Stimulated activated CD8-positive, alpha-beta memory T cell treated with anti-CD3 and anti-CD28 coated beads, Interleukin-2, amount 100 ng/mL, for 1 hour (primary cell): ENCODE measurements at places on chromosomes 5 and 9.

DNA sequence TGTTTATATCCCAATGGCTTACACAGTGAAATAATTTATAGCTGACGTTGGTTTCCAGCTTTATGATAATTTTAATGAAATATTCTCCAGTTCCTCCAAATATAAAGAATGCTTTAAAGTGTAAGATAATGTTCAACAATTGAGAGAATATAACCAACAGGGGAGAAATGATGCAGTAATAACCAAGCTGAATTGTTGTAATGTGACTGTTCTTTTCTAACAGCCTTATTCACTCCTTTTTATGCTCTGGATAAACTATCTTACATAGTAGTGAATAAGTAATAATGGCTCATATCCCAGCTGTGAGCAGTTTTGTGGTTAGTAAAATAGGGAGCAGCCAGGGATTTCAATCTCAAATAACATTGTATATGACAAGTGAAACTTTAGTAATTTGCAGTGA lies 2348.7 kb upstream of the ACO1 start:
- DNase-seq, result no peak

- no peak for DNase-seq
Measured at GRCh38 chr9:80698725-80699410, 990.5 kb downstream of the TLE1 start.

GRCh38 chr9:76560481-76560922 lies 101.5 kb downstream of the GCNT1 start:
- DNase-seq, result no peak

- DNase-seq, result no peak
Measured at GRCh38 chr9:36471359-36471758, 71.3 kb upstream of the RNF38 start.

DNA sequence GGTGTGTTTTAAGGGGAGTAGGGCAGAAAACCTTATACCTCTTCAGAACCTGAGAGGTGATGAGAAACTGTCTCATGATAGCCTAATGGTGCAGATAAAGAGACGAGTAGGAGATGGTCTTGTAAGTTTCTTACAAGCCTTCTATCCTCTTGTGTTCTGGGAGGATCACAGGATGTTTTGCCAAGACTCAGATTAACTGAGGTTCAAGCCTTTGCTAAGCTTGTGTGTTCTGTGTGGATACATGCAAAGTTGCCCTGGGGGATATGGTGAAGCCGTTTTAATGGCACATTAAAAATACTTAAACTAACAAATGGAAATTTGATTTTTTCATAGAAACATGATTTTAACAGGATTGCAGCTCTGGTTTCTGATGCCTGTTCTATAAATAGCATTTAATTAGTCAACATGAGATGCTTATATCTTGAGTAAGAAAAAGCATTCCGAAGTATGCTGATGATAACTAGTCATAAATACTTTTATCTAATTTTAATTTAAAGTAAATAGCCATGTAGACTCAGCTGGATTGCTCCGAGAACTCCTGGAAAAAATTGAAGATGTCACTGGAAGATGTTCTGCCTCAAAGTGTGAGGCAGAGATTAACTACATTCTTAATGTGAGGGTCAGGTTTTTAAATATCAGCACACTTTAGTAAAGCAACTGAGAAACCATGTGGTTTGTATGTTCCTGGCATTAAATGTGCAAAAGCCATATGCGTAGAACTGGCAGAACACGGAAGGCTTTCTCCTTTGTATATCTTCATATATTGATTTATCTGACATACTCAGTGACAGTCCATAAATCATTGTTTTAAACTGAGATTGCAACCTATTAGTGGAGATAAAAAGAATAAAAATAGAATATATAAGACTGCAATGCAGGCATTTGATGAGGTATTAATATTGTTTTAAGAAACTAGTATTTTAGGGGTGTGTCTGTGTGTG lies 53.7 kb downstream of the IPO11 start:
- DNase-seq, result no peak

DNA sequence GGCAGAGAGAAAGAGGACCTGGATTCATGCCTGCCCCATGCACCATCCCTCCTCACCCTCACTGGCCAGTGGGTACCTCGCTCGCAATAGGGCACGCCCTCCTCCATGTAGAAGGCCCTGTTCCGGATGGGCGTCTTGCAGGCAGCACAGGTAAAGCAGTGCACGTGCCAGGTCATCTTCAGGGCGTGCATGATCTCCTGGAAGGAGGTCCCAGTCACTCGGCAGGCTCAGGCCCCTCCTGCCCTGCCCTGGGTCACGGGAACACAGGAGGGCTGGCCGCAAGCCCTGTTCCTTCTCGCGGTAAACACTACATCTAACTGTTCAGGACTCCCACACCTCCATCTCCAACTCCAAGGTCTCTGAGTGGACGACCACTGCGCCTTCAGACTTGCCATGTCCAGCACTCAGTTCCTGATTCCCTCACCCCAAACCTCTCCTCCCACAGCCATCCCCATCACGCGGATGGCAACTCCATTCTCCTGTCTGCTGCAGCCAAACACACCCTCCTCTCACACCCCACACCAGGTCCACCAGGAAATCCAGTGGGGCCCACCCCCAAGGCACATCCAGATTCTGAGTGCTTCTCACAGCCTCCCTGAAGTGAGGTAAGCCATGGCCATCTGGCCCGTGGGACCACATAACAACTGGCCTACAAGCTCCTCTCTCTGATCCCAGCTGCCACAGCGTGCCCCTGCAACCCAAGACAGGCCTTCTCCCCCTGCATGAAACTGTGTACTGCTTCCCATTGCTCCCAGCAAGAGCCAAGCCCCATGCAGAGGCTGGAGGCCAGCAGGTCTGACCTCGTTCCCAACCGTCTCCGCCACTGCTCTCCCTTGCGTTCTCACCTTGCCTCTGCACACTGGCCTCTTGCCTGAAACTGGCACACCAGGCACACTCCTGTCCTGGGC lies 10.8 kb upstream of the DBN1 start:
- DNase-seq, result no peak

GRCh38 chr5:144378681-144379080 lies 208.0 kb downstream of the KCTD16 start:
- no peak for DNase-seq

- no peak for DNase-seq
Measured at GRCh38 chr5:61523997-61524396, 191.9 kb downstream of the ZSWIM6 start.

DNA sequence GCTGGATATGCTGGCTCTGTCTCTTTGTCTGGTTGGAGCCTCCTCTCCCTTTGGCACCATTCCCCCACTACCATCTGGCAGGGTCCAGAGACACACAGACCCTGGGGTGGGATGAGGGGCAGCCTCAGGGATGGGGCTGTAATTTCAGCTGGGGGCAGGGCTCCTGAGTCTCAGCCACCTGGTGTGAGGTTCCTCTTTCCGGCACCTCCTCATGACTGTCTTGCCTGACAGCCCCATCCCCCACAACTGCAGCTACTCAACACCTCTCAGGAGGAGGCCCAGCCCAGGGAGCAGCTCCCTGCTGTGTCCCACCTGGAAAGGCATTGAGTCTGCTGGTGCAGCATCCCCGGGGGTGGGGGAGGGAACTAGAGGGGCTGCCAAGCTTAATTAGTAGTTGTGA lies 11.7 kb upstream of the RPS14 start:
- no peak for DNase-seq

- no peak for DNase-seq
Measured at GRCh38 chr9:6829027-6829426, 71.3 kb downstream of the KDM4C start.

DNA sequence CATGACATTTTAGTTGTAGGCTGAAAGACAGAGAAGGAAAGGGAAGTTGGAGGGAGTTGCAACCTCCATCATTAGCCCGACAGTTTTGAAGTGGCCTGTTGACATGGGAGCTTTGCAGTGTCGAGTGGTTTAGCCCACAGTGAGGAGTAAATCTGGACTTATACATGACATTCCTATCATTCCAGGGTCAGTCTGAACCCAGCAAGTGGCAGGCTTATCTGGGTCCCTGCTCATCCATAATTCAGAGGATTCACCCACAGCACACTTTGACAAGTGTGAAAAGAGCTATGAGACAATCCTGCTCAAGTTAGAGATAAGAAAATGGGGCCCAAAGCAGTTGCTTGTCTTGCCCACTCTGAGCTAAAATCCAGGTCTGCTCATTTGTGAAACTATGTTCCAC lies 8.4 kb upstream of the TNC start:
- no peak for DNase-seq

DNA sequence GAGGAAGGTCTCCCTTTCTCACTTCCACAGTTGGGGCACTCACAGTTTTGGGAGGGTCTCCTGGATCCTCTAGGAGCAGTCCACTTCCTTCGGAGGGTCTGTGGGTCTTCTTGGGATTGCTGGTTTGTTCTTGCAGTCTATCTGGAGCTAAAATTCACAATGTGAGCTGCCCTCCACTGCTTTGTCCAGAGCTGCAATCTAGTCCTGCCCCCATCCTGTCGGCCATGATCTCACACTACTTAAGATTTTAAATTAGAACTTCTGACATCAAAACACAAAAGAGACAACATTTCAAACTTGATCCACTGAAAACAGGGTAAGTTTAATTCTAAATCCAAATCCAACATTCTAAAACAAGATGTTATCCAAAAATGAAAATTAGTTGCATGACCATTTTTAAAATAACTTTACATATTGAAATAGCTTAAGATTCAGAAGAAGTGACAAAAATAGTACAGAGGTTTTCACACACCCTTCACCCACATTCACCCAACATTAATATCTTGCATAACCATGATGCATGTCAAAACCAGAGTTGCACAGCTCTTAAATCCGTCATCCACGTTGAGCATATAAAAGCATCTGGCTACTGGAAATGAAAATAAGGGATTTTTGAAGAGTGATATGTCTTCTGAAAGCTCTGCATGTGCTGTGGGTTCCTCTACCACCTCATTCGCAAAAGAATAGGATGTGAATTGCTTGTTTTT lies 113.7 kb upstream of the EPB41L4A start:
- DNase-seq, result no peak

DNA sequence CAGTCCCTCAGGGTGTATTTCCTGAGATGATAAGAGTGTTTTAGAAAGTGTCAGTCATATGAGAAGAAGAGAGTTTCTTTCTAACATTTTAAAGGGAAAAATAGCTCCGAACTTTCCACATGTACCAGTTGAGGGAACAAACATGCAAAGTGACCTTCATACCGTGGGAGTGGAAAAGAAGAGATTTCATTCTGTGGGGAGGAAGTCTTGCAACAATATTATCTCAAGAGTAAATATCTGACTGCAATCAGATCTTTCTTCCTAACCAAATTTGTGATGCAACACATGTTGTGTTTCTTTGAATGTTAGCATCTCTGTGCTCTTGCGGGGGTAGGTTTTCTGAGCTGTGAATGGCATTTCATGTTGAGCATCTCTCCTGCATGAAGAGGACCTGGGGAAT lies 30.6 kb downstream of the ANKRD55 start:
- no peak for DNase-seq

GRCh38 chr9:78014776-78015175 lies 16.8 kb downstream of the GNAQ start:
- no peak for DNase-seq

DNA sequence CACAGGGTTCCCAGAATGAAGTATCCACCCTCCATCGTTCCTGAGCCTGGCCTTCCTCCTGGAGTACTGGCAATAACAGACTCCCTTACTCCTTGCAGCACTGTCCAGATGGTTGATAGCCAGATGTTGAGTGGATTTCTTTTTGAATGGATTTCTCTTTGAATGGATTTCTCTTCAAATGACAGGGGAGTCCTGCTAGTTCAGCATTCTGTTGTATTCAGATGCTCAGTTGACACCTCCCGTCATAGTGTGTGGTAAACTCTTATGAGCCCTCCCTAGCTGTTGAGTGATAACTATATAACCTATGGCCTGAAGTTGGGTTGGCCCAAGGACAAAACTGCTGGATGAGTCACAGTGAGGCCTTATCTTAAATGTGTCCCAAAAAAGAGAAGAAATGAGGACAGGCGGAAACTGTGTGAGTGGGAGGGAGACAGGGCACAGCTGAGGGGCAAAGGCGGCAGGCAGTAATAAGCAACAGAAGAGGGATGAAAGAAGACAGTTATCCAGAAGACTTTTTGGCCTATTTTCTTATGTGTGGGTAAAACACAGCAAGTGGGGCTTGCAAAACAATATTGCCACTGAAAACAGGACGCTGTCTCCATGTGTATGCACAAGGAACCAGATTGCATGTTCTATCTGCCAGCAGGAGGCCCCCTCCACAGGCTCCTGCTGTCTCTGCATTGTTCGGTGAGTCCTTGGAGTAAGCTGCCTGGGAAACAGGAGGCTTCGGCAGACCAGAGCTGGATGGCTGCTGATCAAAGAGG lies 209.5 kb upstream of the S1PR3 start:
- DNase-seq, result no peak

- DNase-seq, result no peak
Measured at GRCh38 chr5:57843059-57843367, 360.4 kb upstream of the ACTBL2 start.

DNA sequence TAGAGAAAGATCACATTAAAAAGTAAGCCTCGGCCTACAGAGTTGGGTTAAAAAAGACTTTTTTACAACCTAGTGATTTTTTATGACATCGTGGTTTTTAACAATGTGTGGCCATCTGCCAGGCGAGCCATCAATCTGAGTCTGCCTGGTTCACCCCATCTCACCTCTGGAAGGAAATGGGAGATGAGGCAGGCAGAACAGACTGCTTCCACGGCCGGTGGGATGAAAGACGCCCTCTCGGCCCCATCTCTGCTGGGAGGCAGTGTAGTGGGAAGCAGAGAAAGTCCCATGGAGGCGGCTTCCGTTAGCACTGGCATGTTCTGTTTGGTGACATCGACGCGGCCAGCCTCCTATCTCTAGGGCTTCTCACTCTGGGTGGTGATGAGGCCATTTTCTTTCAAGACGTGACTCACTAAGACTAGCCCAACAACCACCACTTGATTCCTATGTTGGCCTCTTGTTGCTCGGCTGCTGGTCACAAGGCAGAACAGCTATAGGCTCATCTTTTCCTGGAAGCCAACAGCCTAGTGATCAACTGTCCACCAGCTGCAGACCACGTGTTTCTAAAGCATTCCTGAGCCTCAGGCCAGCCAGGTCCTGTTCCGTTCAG lies 132.4 kb upstream of the OTULINL start:
- DNase-seq, result no peak

- DNase-seq, result no peak
Measured at GRCh38 chr5:135446206-135446605, 942 bp downstream of the DCANP1 start.

DNA sequence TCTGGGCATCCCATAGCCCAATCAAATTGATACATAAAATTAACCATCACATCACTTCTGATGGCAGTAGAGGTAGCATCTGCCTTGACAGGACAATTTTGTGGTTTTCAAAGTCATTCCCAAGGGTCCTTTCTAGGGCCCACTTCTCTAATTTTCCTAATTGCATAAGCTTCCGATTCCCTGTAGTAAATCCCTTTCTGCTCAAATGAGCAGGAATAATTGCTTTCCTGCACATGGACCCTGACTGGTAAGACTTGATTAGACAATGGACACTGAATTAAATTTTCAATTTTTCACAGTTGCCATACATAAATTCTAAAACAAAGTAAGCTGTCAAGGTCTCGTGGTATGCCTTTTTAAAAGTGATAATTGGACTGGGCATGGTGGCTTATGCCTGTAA lies 22.0 kb upstream of the IL17B start:
- no peak for DNase-seq
